ENCODE measurements at places on chromosomes 2 and 18.

DNA sequence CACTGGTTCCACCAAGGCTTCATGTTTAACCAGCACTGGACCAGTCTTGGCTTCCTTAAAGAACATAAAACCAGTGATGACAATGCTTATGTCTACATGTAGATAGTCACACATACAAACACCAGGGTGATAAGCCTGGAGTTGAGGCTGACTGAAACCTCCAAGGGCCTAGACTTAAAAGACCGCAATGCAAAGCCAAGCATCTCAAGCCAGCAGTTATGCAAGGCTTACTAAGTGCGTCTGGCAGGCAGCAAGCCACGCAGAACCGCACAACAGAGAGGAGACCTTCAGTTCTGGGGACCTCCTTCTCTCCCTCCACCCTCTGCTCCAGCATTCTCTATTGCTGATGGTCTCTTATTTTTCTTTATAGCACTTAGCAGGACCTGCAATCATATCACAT, 63.2 kb upstream of the ACAA2 start:
- no peaks in the 10 kb centered on the region for H3K4me1 ChIP-seq
- no peak overlapping the region for H3K27ac ChIP-seq
- no peak overlapping the region for H3K4me3 ChIP-seq
- peaks cover 2% of the 10 kb centered on the region for H3K27me3 ChIP-seq
- DNase-seq, result no peak
- H3K36me3 ChIP-seq, result no peaks in the 10 kb centered on the region

DNA sequence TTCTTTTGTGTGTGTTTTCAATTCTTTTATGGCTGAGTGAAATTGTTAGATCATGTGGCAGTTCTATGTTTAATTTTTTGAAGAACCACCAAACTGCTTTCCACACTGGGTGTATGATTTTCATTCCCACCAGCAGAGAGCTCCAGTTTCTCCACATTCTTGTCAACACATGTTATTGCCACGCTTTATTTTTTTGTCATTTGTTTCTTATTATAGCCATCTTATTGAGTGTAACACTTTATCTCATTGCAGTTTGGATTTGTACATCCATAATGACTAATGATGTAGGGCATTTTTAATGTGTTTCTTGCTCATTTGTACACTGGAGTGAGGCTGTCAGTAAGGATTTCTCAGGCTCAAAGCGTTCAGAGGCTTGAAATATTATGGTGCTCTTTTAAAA, 184.2 kb downstream of the PIEZO2 start:
- no peaks in the 10 kb centered on the region for H3K36me3 ChIP-seq
- H3K4me3 ChIP-seq, result no peak overlapping the region
- no peaks in the 10 kb centered on the region for H3K27me3 ChIP-seq
- no peak for DNase-seq

DNA sequence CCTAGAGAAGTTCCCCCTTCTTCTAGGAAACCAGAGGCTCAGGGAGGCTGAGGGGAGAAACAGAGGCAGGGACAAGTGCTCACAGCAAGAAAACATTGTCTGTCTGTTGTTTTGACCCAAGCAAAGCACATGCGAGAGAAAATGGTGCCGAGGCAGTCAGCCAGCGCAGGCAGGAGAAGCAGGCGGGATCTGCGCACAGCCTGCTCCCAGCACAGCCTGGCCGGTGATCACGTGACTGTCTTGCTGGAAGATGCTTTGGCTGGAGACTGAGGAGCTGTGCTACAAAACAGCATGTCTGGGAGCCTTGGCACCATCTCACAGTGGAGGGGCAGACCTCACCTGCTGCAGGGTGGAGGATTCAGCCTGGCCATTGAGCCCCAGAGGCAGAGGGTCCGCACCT, 93.7 kb upstream of the MYCN start:
- H3K27ac ChIP-seq, result no peak overlapping the region
- H3K27me3 ChIP-seq, result no peaks in the 10 kb centered on the region
- no peak for DNase-seq
- no peaks in the 10 kb centered on the region for H3K4me1 ChIP-seq

GRCh38 chr2:19868224-19868623, 33.6 kb downstream of the TTC32 start:
- H3K4me1 ChIP-seq, result peaks cover 26% of the 10 kb centered on the region
- H3K36me3 ChIP-seq, result no peaks in the 10 kb centered on the region
- H3K27ac ChIP-seq, result peak overlapping the region; percentile 78
- no peaks in the 10 kb centered on the region for H3K27me3 ChIP-seq

DNA sequence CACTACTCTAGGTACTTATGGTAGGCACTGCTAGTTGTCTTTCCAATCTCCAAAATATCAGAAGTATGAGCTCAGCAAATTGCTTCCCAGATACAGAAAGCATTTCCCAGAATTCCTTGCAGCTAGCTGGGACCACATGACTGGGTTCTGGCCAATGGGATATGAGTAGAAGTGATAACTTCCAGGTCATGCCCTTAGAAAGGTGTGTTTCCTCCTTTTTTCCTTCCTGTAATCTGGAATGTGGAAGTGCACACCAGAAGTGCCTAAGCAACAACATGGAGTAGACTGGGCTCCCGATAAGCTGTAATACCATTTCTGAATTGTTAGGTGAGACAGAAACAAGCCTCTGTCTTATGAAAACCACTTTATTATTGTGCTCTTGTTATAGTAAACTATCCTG, 279.8 kb downstream of the ZNF385B start:
- H3K4me1 ChIP-seq, result no peaks in the 10 kb centered on the region
- H3K36me3 ChIP-seq, result no peaks in the 10 kb centered on the region
- H3K27ac ChIP-seq, result no peak overlapping the region

- no peak overlapping the region for H3K27ac ChIP-seq
- no peak for DNase-seq
- H3K36me3 ChIP-seq, result peaks cover 4% of the 10 kb centered on the region
- no peaks in the 10 kb centered on the region for H3K27me3 ChIP-seq
These were observed 171.4 kb upstream of the ALPP start for GRCh38 chr2:232207174-232207573.

GRCh38 chr2:113079131-113079530, 11.4 kb downstream of the IL1F10 start:
- no peaks in the 10 kb centered on the region for H3K36me3 ChIP-seq
- H3K27me3 ChIP-seq, result no peaks in the 10 kb centered on the region
- DNase-seq, result no peak
- H3K27ac ChIP-seq, result no peak overlapping the region
- no peak overlapping the region for H3K4me3 ChIP-seq

GRCh38 chr2:23905155-23905554, 21.8 kb downstream of the ATAD2B start:
- H3K4me3 ChIP-seq, result no peak overlapping the region
- no peaks in the 10 kb centered on the region for H3K27me3 ChIP-seq
- H3K27ac ChIP-seq, result no peak overlapping the region
- DNase-seq, result no peak

GRCh38 chr2:23449831-23450331, 64.9 kb downstream of the KLHL29 start:
- no peak overlapping the region for H3K27ac ChIP-seq
- H3K36me3 ChIP-seq, result no peaks in the 10 kb centered on the region
- H3K4me1 ChIP-seq, result peaks cover 9% of the 10 kb centered on the region
- H3K4me3 ChIP-seq, result no peak overlapping the region
- H3K27me3 ChIP-seq, result peaks cover 9% of the 10 kb centered on the region
